Colonic mucosa (tissue), 4 donors: ENCODE measurements at places on chromosomes 3 and 15. TPM values are rescaled to one million over a fixed set of nuclear protein-coding genes. Genes with fewer than 3 reads are reported as not detected.

- DNase-seq: no peak
- H3K27ac ChIP-seq: no peak overlapping the region
- no peaks in the 10 kb centered on the region for H3K27me3 ChIP-seq
- H3K36me3 ChIP-seq: no peaks in the 10 kb centered on the region
- H3K4me3 ChIP-seq: no peak overlapping the region
These were observed 5.9 kb upstream of the ITPKA start for GRCh38 chr15:41487802-41488201.

DNA sequence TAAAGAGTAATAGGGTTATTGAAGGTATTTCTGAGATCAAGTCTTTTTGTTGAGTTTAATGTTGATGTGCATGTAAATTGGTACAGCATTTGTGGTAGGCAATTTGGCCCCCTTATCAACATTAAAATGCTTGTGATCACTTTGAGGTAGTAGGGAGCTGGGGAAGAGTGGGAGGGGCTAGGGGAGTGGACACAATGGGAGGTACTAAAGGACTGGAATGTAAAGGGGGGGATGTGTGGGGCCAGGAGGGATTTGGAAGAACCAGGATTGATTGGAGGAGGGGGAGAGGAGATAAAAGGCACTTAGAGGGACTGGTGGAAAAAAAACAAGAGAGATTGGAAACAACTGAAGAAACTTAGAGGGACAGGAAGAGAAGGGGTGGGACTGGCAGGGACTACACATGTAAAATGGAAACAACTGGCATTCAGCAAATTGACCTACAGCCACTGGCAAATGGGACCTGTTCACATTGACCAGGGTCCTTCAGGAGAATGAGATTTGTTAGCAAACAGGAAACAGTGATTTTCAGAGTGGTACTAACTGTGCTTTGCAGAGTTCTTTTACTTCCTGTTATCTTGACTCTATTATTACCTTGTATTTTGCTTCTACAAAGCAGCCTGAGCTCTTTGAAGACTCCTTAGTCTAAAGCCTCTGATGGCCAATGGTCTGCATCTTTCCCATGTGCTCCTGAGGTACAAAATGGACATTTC lies 47.8 kb upstream of the ZBTB38 start:
- H3K27ac ChIP-seq: no peak overlapping the region
- no peak overlapping the region for H3K4me3 ChIP-seq
- H3K27me3 ChIP-seq: no peaks in the 10 kb centered on the region

SKOR1 gene
- total RNA-seq: 0.10 TPM

C3orf80 gene
- 1.9 TPM for total RNA-seq

DGKG gene
- 0.17 TPM for total RNA-seq

DNA sequence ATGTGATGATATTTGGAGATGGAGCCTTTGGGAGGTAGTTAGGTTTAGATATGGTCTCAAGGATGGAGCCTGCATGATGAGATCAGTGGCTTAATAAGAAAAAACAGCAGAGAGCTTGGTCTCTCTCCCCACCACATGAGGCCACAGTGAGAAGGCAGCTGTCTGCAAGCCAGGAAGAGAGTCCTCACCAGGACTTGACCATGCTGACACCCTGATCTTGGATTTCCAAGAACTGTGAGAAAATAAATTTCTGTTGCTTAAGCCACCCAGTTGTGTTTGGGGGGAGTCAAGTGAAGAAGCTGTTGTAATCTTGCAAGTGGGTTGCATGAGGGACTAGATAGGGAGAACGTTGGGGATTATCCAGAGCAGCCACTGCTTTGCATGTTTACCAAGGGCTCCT lies 62.3 kb upstream of the TNFAIP8L3 start:
- DNase-seq: no peak
- H3K27me3 ChIP-seq: no peaks in the 10 kb centered on the region
- H3K27ac ChIP-seq: no peak overlapping the region
- no peaks in the 10 kb centered on the region for H3K36me3 ChIP-seq
- no peaks in the 10 kb centered on the region for H3K4me1 ChIP-seq

DNA sequence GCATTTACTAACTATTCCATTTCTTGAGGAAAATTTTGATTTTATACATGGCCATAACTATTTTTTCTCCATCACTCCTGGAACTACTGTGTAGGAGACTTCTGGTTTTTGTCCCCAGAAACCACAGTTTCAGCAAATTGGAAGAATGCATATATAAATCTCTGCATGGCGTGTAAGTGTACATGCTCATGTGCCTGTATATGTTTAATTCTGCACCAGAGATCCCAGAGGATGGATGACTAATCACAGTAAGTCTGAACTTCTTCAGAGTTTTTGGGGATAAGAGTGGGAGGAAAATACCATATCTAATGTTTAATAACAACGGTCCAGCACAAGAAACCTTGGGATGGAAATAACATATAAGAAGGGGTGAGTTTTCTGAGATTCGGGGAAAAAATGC lies 10.9 kb upstream of the COL6A6 start:
- no peaks in the 10 kb centered on the region for H3K36me3 ChIP-seq
- no peak overlapping the region for H3K4me3 ChIP-seq
- no peaks in the 10 kb centered on the region for H3K4me1 ChIP-seq
- DNase-seq: no peak
- no peak overlapping the region for H3K27ac ChIP-seq

SENP7 gene
- total RNA-seq: 8.6 TPM
